ENCODE measurements at places on chromosomes 4 and X.

DNA sequence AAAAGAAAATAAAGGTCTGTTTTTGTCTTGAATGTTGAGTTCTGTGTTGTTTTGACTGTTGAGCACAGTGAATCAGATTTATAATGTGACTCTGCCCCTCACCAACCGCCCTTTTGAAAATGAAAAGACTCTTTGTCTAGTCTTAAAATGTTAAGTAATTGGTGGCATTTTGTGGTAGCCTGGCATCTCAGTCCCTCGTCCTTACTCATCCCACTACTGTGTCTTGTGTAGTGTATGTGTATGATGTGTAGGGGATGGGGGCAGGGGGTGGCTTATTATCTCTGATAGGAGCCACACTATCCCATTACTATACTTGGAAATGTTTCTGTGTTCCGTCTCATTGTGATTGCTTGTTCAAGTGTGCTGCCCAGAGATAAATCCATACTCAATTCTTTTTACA is 12.2 kb downstream of the KLHL34 start:
- DNase-seq, result no peak

DNA sequence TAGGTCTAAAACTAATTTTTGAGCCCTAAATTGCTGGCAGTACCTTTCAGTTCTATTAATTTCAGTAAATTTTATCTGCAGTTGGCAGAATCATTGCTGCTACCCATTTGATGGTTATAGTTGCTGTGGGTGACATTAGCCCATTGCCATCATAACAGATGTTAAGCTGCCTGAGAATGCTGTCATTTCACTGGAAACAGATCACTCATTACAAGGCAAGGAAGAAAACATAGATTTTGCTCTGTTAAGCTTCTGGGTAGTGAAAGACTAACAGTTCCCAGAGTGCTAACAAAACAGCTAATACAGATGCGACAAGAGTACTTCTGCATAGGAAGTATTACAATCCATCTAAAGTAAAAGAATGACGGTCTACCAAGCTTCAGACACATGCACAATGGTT is 213.2 kb downstream of the SPANXN3 start:
- DNase-seq, result no peak

DNA sequence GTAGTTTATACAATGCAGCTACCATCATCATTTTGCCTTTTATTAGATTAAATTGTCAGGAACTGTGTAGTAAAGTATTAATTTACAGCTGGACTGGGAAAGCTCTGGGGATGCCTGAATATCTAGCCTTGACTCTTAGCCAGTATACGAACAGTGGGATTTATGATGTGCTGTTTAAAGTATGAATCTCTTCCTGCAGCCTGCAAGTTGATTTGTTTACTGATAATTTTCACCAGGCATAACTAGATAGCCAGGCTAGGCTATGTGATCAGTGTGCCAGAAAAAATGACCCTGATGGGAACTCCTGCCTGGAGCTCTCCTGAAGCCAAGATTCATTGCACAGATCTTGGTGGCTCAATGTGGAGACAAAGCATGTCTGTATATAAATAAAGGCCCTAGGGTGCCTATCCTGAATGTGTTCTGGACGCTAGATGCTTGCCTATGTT is 119.2 kb downstream of the SCLT1 start:
- peak; percentile 83 for DNase-seq

DNA sequence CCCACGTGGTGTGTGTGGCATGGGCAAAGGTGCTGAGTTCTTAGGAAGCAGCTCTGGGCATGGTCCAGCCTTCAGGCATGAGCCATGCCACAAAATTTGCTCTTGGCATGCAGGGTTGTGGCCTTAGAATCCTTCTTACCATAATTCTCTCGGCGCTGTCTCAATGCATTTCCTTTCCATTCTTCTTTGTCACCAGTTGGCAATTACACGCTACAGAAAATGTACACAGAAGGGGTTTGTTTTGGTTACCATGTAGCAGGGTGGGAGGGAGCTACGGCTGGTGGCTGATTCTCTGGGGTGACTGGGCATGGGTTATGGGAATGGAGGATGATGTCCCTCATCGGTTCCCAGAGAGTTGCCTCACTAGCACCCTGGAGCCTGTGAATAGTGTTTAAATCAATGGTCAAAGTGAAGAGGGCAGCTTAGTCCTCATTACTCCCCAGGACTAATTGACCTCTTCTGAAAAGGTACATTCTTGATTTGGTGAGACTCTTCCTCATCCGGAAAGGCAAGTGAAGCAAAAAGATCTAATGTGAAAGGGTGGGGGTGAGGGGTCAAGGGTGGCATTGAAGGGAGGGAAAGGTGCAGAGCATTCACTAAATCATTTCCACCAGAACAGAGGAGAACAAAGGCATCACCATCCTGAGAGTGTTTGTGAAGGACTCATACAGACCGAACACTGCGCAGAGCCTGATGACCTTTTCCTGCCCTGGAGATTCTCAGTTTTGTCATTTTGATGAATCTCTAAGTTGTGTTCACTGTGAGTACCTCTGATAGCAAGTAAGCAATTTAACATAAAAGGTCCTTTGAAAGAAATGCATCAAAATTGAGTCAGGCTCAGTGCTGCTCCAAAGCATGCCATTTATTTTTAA is 199.8 kb upstream of the SFRP2 start:
- DNase-seq, result no peak

GRCh38 chrX:8688776-8689175 is 43.2 kb downstream of the ANOS1 start:
- peak; percentile 33 for DNase-seq

- DNase-seq, result peak; percentile 18
Measured at GRCh38 chr4:158157412-158157811, 15.4 kb downstream of the GASK1B start.

- no peak for DNase-seq
Measured at GRCh38 chr4:86894455-86894854, 2.2 kb upstream of the C4orf36 start.

GRCh38 chr4:176238157-176238610 is 30.8 kb downstream of the ASB5 start:
- no peak for DNase-seq
